ENCODE measurements at places on chromosomes 2 and 18.
A peak's percentile ranks its signal among the peaks of the same experiment; 100 is the strongest.

DNA sequence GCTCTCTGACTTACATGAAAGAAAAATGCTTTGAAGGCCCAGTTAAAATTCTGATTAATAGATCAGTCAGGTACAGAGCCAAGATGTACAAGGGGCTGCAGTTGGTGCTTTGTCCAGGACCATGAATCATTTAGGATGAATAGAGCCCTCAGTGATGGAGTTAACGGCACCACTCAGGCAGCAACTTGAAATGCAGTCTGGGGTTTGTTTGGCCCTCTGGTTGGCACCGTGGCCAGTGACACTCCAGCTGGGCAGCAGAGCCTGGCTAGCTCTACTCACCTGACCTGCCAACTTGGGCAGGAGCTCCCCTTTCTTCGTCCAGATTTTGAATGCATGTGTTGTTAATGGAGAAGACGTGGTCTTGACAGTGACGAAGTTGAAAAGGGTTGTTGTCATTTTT lies 493.0 kb upstream of the ACVR2A start:
- no peak for DNase-seq

DNA sequence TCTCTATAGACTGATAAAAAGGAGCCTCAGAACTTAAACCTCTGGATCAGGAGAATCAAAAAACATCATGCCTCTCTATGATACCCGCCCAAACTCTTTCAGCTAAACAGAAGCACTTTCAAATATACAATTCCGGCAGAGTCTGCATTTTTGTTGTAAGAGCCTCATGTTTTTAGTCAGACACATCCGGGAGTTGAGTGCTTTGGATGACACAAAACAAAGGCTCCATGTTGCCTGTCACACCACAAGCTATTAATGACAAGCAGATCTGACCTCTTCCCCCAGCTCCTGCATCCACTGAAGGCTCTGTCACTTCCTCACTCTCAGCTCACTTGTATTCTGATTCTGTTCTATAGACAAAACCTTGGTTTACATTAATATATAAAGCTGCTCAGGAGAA lies 33.2 kb downstream of the SLC38A11 start:
- no peak for DNase-seq

- DNase-seq: no peak
These were observed 98.7 kb upstream of the MGAT5 start for GRCh38 chr2:134155134-134155533.

DNA sequence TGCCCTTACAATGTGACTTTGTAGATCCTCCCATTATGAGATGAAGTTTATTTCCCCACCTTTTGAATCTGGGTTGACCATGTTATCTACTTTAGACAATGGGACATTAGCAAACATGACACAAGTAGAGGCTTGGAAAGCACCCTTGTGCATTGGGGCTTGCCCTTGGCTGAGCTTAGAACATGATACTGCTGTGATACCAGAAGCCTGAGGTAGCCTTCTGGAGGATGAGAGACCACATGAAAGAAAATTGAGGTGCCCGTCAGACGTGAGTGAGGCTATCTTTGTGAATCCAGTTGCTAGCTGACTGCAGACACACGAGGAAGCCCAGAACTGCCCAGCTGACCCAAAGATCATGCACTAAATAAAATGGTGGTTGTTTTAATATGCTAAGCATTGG lies 341.2 kb downstream of the CYP26B1 start:
- no peak for DNase-seq

DNA sequence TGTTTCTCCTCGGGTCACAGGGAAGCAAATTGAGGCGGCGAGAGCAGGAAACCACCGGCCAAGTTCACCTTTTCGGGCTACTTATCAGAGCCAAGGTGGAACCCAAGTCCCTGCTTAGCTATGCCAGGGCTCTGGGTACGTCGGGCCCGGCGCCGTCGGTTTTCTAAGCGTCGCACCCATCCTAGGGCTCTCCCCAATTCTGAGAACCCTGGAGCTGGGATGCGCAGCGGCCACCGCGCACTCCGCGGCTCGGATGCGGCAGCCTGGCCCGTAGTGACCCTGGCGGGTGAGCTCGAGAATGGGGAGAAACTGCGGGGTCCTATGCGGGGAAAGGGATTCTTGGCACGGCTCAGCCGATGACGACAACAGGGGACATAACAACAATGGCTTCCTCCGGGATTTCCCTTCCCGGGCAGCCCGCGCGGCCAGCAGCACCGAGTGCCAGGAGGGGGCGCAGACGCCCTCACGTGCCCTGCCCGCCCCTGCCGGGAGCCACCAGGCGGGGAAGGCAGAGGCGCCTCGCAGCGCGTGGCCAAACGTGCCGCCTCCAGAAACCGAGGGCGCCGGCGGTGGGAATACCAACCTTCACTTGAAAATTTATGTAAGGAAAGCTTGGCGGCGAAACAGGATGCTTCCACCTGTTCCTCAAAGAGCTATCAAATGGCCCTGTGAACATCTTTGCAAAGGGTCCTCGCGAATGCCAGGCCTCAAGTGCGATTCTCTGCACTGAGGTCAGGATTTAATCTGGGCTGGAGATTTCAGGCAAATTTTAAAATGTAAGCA lies 2.1 kb upstream of the SLC30A3 start:
- DNase-seq: no peak

- DNase-seq: no peak
These were observed 136.1 kb downstream of the DCDC2C start for GRCh38 chr2:3839476-3839875.

- DNase-seq: no peak
These were observed 76.0 kb upstream of the SMAD7 start for GRCh38 chr18:49026501-49027373.

GRCh38 chr2:188898261-188898660 lies 75.9 kb upstream of the COL3A1 start:
- no peak for DNase-seq

DNA sequence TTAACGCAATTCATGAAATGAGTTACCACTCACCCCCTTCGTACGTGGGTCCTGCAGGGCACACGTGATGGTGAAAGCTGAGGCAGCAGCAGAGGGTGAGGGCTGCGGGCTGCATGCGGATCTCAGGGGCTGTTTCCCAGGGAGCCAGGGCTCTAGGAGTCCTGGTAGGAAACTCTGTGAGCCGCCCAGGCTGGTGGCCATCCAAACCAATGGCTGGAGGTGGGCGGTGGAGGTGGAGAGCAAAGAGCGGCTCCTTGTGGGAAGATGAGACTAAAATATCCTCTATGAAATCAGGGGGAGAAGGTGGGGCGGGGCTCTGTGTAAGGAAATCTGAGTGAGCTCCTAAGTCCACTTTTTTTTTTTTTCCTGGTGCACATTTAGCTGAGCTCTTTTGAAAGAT lies 120.1 kb upstream of the SLC1A4 start:
- DNase-seq: no peak

GRCh38 chr2:224561234-224562005 lies 23.7 kb downstream of the CUL3 start:
- no peak for DNase-seq

- DNase-seq: no peak
These were observed 70.0 kb downstream of the MBP start for GRCh38 chr18:77062518-77063003.

DNA sequence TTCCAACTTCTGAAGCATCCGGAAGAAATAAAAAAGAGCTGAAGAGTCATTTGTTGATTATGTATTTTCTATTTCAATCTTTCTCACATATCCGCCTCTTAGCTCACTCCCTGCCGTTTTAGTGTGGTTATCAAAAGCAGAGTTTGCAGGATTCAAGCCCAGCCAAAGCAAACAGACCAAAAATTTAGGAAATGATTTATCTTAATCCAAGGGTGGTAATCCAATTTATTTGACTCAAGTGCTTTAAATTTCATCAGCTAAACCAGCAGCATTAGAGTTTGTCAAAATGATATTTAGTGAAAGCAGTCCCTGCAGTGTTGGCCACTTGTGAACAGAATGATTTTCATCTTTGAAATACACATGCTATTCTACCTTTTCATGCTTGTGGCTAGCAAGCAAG lies 129.3 kb upstream of the CCDC68 start:
- DNase-seq: no peak

- no peak for DNase-seq
These were observed 7.8 kb upstream of the IL1RL1 start for GRCh38 chr2:102303589-102303988.

- no peak for DNase-seq
These were observed 53.1 kb downstream of the AP1S3 start for GRCh38 chr2:223784221-223784772.

GRCh38 chr2:70988151-70988550 lies 6.5 kb downstream of the TEX261 start:
- no peak for DNase-seq

- DNase-seq: no peak
These were observed 8.0 kb downstream of the PCARE start for GRCh38 chr2:29066271-29066860.

DNA sequence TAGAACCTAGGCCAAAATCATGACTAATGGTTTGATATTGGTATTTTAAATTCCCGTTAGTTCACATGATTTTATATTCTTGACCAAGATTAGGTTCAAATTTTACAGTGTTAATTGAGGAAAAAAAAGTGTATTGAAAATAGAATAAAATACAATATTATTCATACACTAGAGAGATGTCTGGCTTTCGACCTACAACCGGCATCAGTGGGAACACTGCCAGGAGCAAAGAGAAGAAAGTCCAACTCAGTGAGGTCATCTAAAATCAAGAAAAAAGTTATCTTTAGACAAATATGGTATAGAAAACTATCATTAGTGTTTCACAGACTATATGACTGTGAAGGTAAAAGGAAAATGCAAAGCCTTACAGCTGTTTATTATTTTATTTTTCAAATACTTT lies 81.5 kb downstream of the PIGN start:
- no peak for DNase-seq

GRCh38 chr2:105776560-105776928 lies 31.8 kb downstream of the NCK2 start:
- DNase-seq: no peak

- DNase-seq: no peak
These were observed 40.0 kb downstream of the HDLBP start for GRCh38 chr2:241275504-241275903.

- no peak for DNase-seq
These were observed 3.5 kb downstream of the IL1B start for GRCh38 chr2:112832841-112833638.

DNA sequence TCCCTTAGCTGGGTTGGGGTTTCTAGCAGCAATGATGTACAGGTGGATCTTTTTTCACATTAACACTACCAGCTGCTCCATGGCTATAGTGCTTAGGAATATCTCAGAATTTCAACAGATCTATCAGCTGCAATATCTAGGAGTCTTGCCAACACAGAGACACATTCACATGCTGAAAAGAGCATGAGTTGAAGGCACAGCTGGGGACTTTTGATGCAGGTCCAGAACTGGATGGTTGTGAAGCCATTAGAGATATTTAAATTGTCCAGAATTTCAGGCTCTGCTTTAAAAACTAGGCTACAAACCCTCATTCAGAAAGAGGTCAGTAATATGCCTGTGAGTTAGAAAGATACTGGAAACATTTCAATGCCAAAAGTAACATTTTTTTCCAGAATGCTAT lies 122.2 kb upstream of the CCDC195 start:
- DNase-seq: no peak

GRCh38 chr2:159144776-159145614 lies 141.5 kb downstream of the WDSUB1 start:
- no peak for DNase-seq

GRCh38 chr2:179605341-179605740 lies 256.1 kb downstream of the ZNF385B start:
- no peak for DNase-seq

GRCh38 chr2:144516981-144517865 lies 2.7 kb downstream of the ZEB2 start:
- peak; percentile 54 for DNase-seq

DNA sequence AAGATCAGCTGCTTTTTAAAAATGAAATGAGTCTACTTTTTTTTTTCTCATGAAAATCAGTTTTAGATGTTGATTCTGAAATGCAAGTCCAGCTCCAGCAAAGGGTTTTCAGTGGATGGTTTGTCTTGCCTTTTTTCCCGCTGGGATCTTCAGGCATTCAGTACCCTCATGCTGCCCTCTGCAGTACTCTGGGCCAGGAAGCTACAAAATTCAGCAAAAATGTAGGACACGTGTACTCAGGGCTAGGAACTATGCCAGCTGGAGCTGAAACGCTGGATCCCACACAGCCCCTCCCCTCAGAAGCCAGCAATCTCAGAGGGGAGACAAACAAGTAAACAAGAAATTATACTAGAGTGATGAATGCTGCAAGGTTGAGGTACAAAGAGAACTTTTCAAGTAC lies 97.3 kb downstream of the MMADHC start:
- DNase-seq: no peak

- no peak for DNase-seq
These were observed 9.7 kb downstream of the IL1RN start for GRCh38 chr2:113136828-113137775.

GRCh38 chr2:147096671-147097070 lies 748.2 kb upstream of the ACVR2A start:
- DNase-seq: no peak

DNA sequence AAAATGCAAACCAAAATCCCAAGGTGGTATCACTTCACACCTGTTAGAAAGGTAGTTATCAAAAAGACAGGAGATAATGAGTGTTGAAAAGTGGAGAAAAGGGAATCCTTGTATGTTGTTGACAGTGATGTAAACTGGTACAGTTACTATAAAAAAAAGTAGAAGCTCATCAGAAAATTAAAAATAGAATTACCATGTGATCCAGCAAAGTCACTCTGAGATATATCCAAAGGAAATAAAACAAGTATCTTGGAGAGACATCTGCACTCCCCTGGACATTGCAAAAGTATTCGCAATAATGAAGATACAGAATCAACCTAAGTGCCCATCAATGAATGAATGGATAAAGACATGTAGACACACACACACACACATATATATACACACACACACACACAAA lies 208.3 kb upstream of the PIEZO2 start:
- no peak for DNase-seq

DNA sequence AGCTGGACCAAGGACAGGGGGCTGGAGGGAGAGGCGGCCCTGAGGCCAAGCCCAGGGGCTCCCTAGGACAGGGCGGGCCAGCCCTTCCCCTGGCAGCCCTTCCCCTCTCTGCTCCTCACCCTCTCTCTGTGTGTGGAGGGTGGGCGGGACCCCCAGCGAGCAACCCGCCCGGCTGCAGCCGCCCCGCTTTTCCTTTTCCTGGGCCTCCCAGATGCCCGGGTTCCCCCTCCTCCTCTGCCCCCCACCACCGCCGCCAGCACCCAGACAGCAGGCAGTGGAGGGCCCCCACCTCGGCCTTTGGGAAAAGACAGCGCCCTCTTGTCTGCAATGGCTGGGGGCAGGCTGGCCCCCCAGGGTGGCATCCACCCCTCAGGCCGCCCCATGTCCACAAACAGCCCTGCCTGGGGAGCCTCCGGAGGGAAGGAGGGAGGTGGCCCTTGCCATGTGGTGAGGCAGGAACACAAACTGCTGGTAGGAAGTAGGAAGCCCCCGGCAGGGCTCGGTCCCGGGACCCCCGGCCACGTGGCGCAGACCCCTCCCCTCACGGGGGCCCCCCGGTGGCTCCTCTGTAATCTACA lies 135.1 kb upstream of the CTDP1 start:
- no peak for DNase-seq

- DNase-seq: no peak
These were observed 79.7 kb downstream of the COBLL1 start for GRCh38 chr2:164761737-164762460.

GRCh38 chr2:207072571-207072970 lies 93.2 kb downstream of the KLF7 start:
- no peak for DNase-seq

GRCh38 chr2:9410108-9410507 lies 13.2 kb downstream of the ITGB1BP1 start:
- no peak for DNase-seq

- DNase-seq: no peak
These were observed 84.7 kb downstream of the NEDD4L start for GRCh38 chr18:58128381-58129374.

Data from anterior cingulate cortex (tissue), 58 donors.